ENCODE measurements at places on chromosomes 16 and 17.

DNA sequence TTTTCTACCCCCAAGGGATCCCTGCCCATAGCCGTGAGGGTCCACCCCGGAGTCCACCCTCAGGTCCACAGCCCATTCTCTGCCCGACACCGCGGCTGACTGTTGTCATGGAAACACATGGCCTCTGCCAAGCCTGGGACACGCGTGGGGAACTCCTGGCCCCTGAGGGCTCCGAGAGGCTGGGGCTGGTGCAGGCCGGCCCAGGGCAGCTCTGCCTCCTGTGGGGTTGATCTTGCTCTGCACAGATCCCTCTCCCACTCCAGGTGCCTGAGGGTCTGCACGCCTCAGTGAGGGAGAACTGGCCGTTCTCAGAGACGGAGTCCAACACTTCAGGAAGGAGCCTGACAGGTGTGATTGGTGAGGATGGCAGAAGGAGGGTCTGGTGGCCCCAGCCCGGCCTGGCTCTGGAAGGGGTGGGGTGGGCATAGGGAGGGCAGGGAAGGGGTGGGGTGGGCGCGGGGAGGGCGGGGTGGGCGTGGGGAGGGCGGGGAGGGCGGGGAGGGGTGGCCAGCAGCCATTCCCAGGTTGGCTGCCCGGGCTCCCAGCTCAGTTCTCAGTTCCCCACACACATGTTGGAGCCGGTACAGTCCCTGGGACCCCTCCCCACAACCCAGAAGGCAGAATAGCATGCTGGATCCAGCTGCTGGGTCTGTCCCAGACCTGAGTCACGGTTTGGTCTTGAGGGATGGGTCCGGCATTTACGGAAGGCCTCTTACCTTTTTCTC lies 6.4 kb downstream of the MRPL28 start:
- DNase-seq: no peak

DNA sequence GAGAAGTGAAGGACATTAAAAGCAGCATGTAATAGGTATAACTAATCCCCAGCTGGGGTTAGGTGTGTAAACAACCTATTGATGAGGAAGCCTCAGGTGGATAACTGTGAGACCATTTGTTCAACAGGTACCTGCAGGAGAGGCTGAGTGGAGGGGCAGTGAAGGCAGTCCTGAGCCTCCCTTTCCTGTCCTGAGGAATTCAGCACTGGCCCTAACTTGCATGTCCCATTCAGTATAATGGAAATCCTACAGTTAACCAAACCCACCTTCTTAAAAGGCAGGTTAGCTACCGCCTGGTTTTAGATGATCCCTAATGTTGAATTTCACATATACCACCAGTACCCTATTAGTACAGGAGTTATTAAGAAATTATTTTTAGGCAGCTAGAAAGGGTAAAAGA lies 225.9 kb upstream of the GOT2 start:
- no peak for DNase-seq

GRCh38 chr17:7261379-7262191 lies 693 bp downstream of the CLDN7 start:
- peak; percentile 52 for DNase-seq

GRCh38 chr17:1478418-1478817 lies 14.1 kb downstream of the MYO1C start:
- DNase-seq: no peak

DNA sequence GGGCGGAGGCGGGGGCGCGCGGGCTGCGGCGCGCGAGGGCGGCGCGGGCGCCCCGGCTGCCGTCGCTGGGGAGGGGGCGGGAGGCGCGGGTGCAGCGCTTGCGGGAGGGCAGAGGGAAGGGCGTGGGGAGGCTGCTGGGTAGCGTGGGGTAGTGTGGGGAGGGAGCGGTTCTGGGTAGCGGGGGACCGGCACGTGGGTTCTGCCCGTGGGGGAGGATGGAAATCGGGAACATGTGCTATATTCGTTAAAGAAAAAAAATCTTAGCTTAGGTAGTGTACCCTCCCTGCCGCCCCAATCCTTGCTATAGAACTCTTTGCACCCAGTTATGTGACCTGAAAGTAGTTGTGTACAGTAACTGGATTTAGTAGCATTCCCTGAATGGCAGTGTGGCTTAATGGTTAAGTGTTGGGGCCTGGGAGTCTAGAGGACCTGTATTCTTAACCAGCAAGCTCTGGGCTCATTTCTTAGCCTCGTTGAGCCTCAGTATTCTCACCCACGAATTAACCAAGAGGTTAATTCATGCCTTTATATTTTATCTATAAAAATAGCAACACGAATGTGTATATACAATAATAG lies 646 bp downstream of the RABEP1 start:
- DNase-seq: no peak

GRCh38 chr16:66637806-66638205 lies 33.3 kb downstream of the CMTM3 start:
- DNase-seq: no peak

DNA sequence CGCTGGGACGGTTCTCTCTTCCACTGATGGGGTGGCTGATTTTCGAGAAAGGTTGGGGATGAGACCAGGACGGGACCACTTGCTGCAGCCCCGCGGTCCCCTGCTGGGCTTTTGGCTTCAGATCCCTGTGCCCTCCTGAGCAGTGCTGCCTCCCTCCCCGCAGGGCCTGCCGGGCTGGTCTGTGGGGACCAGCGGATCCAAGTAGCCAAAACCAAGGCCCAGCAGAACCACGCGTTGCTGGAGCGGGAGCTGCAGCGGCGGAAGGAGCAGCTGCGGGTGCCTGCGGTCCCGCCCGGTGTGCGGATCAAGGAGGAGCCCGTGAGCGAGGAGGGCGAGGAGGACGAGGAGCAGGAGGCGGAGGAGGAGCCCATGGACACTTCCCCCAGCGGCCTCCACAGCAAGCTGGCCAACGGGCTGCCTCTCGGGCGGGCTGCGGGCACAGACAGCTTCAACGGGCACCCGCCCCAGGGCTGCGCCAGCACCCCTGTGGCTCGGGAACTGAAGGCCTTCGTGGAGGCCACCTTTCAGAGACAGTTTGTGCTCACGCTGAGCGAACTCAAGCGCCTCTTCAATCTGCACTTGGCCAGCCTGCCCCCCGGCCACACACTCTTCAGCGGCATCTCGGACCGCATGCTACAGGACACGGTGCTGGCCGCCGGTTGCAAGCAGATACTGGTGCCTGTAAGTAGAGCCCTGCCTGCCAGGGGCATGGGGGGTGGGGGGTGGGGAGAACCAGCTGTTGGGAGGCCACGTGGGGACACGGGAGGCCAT lies 28.6 kb downstream of the POLR3E start:
- DNase-seq: no peak

DNA sequence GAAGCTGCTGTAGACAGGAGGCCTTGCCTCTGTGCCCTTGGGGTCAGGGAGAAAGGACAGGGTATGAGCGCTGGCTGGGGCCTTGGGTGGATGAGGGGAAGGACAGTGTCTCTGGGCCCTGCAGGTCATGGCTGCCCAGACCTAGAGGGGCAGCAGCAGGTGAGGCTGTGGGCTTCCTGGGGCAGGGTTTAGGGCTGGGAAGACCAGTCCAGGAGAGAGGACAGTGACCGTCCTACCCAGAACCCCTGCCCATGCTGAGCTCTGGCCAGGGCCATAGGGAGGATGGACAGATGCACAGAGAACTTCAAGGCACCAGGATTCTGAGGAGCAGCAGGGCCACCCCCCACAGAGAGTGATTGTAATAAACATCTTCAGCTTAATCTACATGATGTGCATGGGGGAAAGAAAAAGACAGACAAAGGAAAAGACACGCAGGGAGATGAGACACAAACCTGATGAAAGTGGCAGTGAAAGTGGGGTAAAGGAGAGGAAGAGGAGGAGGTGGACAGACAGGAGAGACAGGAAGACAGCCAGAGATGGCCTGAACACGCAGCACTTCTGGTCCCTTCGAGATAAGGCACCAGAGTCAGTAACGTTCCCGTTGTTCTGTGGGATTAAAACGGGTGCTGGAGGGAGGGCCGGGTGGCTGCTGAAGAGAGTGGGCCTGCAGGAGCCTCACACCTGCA lies 17.5 kb downstream of the FLOT2 start:
- no peak for DNase-seq

DNA sequence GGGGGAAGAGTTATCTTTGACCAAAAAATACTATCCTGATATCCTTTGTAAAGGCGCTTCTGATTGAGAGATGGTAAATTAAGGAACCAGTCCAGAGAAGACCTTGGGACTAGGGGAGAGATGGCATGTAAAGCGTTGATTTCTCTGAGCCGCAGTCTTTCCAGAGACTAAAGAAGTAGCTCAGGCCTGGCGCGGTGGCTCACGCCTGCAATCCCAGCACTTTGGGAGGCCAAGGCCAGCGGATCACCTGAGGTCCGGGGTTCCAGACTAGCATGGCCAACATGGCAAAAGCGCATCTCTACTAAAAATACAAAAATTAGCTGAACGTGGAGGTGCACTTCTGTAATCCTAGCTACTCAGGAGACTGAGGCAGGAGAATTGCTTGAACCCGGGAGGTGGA lies 625 bp upstream of the CENPT start:
- DNase-seq: no peak

DNA sequence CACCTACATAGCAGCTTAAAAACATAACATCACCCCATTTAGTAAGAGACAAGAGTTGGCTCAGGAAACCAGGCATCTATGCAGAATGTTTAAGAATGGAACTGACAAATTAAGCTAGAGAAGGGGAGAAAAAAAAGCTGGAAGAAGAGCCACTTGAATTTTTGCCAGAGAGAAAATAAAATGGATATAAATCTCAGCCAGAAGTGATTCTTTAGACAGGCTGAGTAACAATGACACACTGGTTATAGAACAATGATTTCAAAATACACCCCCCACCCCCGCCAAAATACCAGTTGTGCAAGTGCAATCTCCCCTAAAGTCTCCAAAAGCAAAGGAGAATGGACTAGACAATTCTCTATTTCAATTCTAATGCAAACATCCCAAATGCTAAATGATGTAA lies 22.4 kb downstream of the LSM12 start:
- no peak for DNase-seq

GRCh38 chr17:79681628-79682261 lies 49.0 kb upstream of the ENPP7 start:
- no peak for DNase-seq
